ENCODE measurements at places on chromosomes 13 and 19. TPM values are rescaled to one million over a fixed set of nuclear protein-coding genes. Genes with fewer than 3 reads are reported as not detected.

DNA sequence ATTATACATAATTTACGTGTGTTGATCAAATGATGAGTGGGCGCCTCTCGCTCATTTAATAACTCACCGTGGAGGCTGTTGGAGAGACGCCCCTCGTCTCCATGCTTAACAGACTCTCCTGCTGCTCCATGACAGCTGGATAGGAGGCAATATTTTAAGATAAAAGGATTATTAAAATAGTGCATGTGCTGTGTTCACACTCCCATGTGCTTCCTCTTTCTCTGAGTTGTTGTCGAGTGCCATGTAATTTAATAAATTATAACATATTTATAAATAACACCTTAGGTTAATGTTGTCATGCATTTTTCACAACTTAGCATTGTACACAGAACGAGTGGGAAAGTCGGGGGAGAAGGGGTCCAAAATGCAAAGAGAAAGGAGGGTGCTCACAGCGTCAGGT, 161.4 kb upstream of the TSHZ3 start:
- no peak for DNase-seq

DNA sequence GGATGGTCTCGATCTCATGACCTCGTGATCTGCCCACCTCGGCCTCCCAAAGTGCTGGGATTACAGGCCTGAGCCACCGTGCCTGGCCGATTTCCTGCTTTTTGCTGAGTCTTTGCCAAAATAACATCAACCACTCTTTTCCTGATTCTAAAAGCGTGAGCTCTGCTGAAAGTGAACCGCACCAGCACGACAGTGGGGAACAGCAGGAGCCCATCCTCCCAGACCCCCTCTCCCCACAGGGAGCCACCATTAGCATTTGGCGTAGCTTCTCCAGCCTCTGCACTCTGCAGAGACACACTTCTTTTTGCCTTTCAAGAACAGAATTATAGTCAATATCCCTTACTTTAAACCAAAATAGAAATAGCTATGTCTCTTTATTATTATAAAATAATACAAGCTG, 41.3 kb downstream of the MYH14 start:
- DNase-seq: no peak

GRCh38 chr13:46572752-46573431, 19.9 kb downstream of the LRCH1 start:
- no peak for DNase-seq

- DNase-seq: no peak
Observed at GRCh38 chr19:31226151-31226935, 122.9 kb downstream of the TSHZ3 start.

DNA sequence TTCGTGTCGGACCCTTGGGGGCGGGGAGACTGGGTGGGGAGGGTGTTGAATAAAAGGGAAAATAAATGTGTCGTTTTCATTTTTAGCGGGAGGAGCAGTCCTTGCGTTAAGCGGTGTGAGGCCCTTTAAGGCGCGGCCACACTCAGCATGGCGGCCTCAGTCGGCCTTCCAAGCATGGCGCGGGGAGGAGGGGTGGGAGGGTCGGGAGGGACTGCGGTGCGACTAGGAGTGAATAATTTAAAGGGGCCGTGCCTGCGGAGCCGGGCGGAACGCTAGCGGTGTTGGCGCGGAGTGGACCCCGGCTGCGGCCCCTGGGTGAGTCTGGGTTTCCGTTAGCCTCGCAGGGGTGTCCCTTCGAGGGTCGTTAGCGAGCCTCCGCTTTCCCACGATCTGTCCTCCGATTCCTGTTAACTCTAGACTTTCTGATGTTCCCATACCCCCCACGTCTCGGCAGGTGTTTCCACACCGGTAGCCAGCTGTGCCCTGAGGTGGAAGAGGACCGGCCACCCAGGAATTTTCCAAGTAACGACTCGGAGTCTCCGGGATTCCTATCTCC, 1.5 kb upstream of the PNPLA6 start:
- DNase-seq: peak; percentile 92

- DNase-seq: no peak
Observed at GRCh38 chr13:39688699-39689405, 33.4 kb downstream of the COG6 start.

- no peak for DNase-seq
Observed at GRCh38 chr19:43476606-43477005, 11.2 kb upstream of the LYPD3 start.

- DNase-seq: peak; percentile 74
Observed at GRCh38 chr19:6091771-6092291, 18.5 kb downstream of the RFX2 start.

GRCh38 chr13:28557725-28558520, 63.0 kb upstream of the FLT1 start:
- no peak for DNase-seq

DNA sequence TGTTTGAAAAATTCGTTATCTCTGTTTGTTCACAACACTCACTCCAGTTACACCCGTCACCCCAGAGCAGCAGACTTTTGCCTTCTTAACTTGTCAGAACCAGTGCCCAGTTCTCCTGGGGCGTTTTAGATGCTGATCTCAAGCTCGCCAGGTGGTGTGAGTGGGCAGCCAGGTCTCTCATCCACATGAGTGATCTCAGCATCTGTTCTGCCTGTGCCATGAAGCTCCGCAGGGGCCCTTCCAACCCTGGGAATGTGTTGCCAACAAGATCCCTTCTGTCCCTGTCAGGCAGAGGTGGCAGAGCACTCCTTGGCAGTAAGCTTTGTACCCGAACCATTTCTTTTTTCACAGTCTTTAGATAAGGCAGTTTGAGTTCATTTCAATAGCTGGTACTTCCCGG, 896.5 kb downstream of the UQCRFS1 start:
- DNase-seq: no peak

DNA sequence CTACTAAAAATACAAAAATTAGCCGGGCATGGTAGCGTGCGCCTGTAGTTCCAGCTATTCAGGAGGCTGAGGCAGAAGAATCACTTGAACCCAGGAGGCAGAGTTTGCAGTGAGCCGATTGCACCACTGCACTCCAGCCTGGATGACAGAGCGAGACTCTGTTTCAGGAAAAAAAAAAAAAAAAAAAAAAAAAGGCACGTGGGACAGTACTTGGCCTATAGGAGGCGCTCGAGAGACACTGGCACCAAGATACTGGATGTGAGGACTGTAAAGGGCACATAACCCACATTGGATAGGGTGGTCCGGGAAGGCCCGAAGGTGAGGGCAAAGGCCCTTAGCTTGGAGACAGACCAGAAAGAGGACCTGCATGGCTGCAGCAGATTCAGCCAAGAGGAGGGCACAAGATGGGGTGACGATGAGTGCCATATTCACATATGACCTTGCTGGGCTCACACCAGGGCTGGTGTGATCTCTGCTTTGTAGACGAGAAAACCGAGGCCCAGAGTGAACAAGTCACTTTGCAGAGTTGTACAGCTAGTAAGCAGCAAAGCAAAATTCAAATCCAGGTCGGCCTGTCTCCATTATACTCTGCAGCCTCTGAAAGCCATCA, 89.4 kb downstream of the DPF1 start:
- peak; percentile 40 for DNase-seq

GRCh38 chr13:99374994-99375737, 68.0 kb upstream of the GPR183 start:
- peak; percentile 37 for DNase-seq

GRCh38 chr13:33956346-33956745, 138.4 kb downstream of the RFC3 start:
- no peak for DNase-seq

DNA sequence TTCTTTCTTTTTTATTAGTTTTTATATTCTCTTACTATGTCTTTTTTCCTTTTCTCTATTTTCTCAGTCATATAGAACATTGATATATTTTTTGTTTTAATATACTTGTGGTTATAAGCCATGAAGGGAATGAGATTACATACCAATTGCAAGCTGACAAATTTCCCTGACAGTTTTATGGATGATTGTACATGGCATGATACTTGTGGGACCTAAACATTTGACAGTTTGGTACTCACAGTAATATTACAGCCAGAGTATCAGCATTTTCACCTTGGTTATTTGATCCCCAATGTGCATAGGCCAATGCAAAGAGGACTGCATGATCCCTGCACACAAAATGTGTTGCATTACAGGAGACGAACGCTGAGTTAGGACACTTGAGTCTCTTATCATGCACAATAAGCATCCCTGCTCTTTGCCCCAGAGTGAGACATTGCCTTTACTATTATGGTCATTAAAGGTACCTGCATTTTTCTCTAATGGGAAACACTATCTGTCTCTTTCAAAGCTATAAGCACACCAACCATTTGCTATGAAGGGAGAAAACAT, 713.4 kb upstream of the PCDH20 start:
- no peak for DNase-seq

DNA sequence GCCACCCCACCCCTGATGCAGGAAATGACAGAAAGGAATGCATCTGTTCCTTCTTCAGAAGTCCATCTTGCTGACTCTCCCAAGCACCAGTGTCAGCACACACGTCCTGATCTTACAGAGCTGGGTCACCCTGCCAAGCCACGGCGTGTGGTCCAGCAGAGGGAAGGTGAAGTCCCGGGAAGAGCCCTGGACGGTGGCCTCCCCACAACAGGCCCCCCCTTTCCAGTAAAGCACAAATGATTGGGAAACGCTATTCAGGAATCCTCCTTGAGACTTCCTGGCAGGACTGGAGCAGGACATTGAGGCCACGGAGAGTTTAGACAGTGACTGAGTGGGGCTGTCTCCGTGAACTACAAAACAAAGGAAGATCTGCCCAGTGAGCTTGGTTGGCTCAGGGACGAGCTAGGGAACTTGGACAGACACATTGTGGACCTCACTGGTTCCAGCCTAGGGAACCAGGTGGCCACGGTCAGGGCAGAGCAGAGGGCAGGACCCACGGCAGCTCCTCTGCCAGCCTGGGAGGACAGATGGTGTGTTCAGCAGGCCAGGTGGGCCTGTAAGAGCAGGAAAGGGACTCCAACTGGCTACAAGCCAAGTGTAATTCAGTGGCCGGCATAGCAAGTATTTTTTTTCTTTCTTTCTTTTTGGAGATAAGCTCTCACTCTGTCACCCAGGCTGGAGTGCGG, 41.7 kb downstream of the ELL start:
- peak; percentile 49 for DNase-seq

GRCh38 chr13:72541674-72542073, 185.8 kb downstream of the MZT1 start:
- DNase-seq: no peak

- DNase-seq: no peak
Observed at GRCh38 chr13:37011002-37011401, 10.4 kb downstream of the EXOSC8 start.

- peak; percentile 99 for DNase-seq
Observed at GRCh38 chr19:19821366-19821951, at the start of gene ZNF506. Gene ZNF506 (minus strand): TSS chr19:19821750. CDS start chr19:19821603, 147 bp downstream.

DNA sequence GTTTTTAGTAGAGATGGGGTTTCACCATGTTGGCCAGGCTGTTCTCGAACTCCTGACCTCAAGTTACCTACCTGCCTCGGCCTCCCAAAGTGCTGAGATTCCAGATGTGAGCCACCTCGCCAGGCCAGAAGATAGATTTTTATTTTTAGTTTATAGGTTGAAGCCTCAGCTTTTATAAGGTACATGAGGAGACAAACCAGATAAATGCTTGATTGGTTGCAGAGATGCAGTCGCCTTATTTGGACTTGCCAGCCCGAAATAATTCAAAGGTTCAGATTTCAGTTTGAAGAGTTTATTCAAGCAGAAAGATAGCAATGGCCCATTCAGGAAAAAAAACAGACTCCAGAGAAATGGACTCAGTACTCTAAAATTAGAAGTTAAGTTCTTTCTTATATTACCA, 3.1 kb downstream of the ZNF69 start:
- DNase-seq: no peak

DNA sequence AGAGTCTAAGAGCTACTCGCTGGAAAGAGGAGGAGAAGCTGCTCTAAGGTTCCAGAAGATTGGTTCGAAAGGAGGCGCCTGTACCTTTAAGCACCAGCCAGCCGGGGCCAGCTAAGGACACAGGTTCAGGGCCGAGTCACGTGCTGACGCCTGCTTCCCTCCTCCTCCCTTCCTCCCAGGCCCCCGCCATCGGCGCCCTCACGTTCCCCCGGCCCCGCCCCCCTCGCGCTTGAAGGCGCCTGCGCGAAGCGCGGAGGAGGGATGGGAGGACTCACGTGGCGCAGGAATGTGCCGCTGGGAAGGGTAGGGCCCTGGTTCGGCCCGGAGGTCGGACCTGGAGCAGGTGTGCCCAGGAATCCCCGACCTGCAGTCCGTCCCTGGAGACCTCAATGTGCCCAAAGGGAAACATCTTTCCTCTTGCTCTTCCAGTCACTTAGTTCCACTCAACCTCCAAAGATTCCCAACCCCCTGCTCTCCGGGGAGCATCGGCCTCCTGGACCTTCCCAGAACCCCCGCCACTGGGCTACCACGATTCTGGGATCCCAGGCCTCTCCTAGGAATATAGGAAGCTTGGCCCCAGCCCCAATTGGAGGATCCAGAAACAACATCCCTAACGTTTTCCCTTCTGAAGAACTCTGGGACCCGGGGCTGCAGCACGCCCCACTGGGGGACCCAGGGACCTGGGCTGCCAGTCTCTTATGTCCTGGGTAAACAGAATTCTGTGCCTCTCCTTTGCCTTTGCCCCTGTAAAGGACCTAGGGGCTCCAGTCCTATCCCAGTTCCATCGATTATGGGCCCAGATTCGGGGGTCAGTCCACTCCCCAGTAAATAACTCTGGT, 2.5 kb downstream of the DBP start:
- peak; percentile 98 for DNase-seq

DNA sequence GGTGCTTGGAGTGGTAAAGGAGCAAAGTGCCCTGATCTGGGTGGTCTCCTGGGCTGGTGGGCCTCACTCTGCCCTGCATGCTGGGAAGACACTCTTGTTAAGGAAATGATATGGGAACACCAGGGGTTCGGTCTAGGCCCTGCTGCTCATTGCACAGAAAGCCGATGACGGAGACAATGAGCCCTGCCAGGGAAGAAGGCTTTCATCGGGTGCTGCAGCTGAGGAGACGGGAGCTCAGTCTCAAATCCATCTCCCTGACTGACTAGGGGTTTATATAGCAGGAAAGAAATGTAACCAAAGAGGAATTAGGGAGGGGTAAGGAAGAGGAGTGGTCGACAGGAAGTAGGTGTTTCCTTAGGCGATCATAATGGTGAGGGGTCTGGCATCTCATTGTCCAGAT, 253.4 kb downstream of the TEX29 start:
- DNase-seq: no peak

DNA sequence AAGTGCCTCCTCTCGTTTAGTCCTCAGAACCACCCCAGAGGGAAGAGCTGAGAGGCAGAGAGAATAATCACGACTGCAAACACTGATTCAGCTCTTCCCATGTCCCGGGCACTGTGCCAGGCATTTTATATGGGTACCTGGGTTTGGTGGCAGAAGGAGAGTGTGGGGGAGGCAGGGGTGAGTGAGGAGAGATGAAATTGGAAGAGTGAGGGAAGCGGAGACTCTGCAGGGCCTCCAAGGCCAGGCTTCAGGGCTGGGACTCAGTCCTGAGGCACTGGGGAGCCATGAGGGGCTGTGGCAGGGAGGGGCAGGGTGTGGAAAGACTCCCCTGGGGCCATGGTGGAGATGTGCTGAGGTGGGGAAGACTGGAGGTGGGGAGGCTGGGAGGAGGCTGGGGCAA, 8.7 kb downstream of the SYNGR4 start:
- peak; percentile 70 for DNase-seq

GRCh38 chr13:113989585-113990300, 15.9 kb upstream of the C13orf46 start:
- no peak for DNase-seq

- no peak for DNase-seq
Observed at GRCh38 chr19:33248553-33248953, 22.9 kb upstream of the SLC7A10 start.

The GPR12 gene
- 0.05 TPM for total RNA-seq

The ISYNA1 gene
- total RNA-seq: 25.7 TPM

The DPF1 gene
- total RNA-seq: not detected

The PRSS57 gene
- total RNA-seq: not detected

The SULT2B1 gene
- total RNA-seq: 7.7 TPM

The SYDE1 gene
- total RNA-seq: 5.8 TPM

The FOXA3 gene
- 55.9 TPM for total RNA-seq

The SLC10A2 gene
- total RNA-seq: 0.20 TPM

The RFXAP gene
- 2.4 TPM for total RNA-seq

Measured in colonic mucosa (tissue), 4 donors.